Head of caudate nucleus (tissue), 42 donors: ENCODE measurements at places on chromosomes 7 and 10.

GRCh38 chr7:130639388-130639787, 29.2 kb downstream of the COPG2 start:
- DNase-seq = no peak

GRCh38 chr7:11650030-11650429, 182.0 kb downstream of the THSD7A start:
- no peak for DNase-seq

GRCh38 chr10:21055339-21056135, 158.4 kb upstream of the NEBL start:
- no peak for DNase-seq

GRCh38 chr7:472640-472957, 47.0 kb downstream of the PDGFA start:
- no peak for DNase-seq

DNA sequence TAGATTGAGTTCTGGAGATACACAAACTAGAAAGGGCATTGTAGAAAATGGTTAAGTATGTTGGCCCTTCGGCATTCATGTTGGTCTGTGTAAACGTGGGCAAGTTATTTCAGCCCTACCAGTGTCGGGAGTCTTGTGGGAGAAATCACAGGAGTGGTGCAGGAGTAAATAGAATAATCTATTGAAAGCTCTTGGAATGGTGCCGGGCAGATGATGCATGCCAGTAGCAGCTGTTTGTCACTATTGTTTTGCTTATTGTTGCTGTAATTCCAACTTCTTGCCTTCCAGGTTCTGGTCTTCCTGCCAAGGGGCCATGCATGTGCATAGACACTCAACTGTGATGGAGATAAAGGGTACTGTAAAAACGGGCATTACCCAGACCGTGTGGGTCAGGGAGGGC, 259.4 kb downstream of the CAMK1D start:
- DNase-seq = no peak

DNA sequence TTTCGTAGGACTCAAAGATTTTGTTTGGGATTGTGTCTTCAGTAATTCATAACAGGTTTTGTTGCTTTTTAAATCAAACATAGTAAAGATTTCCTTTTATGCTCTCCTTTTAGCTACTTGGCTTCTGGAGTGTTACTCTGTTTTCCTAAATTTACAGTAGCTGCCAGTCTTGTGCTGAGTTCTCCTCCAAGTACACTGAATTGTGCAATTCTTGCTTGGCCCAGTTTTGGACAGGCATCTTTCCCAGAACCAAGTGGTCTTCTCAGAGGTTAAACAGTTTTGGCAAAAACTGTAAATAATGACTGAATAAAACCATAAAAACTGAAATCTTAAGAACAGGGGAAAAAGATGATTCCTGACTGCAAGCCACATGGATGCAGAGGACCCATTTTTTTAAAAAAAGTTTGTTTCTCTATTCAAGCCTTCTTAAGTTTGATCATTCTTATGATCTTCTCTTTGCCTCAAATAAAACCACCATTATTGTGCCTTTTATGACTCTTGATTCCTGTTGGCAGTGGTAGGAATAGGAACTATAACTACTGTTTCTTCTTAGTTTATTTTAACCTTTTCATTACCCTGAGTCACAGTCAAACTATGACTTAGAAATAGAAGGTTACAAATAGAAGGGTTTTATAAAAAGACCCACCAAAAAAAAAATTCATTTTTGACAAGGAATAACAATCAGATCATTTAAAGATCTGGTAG, 88.0 kb downstream of the MDFIC start:
- no peak for DNase-seq

GRCh38 chr10:53361936-53362335, 589.4 kb upstream of the MBL2 start:
- no peak for DNase-seq
